Naive thymus-derived CD8-positive, alpha-beta T cell (primary cell): ENCODE measurements at places on chromosomes 3 and 15. TPM values are rescaled to one million over a fixed set of nuclear protein-coding genes. Genes with fewer than 3 reads are reported as not detected.
A peak's percentile ranks its signal among the peaks of the same experiment; 100 is the strongest.

- H3K4me1 ChIP-seq, result peaks cover 35% of the 10 kb centered on the region
- peak overlapping the region; percentile 29 for H3K27ac ChIP-seq
- DNase-seq, result no peak
- peak overlapping the region; percentile 40 for H3K4me3 ChIP-seq
- no peaks in the 10 kb centered on the region for H3K27me3 ChIP-seq
Measured at GRCh38 chr15:31326875-31327668, 437 bp downstream of the KLF13 start.

DNA sequence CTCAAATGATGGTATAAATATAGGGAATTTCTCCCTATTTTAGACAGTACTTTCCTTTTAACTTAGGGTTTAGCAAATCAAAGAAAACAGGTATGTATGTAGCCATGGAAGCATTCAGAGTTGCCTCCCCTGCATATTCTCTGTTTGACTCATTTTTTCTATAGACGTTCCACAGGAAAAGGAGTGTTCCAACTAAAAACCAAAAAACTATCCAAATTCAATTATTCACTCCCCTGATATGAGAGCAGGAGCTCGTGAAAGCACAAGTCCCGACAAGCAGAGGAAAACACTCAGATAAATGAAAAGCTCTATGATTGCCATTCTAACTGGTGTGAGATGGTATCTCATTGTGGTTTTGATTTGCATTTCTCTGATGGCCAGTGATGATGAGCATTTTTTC lies 119.5 kb downstream of the FRMD5 start:
- H3K36me3 ChIP-seq, result no peaks in the 10 kb centered on the region
- H3K4me1 ChIP-seq, result no peaks in the 10 kb centered on the region
- no peak overlapping the region for H3K4me3 ChIP-seq
- H3K27ac ChIP-seq, result no peak overlapping the region
- no peak for DNase-seq

GRCh38 chr3:171503817-171504216 lies 43.6 kb upstream of the TNIK start:
- H3K27ac ChIP-seq, result no peak overlapping the region
- peaks cover 3% of the 10 kb centered on the region for H3K4me1 ChIP-seq
- no peaks in the 10 kb centered on the region for H3K36me3 ChIP-seq
- DNase-seq, result no peak
- H3K4me3 ChIP-seq, result no peak overlapping the region
- no peaks in the 10 kb centered on the region for H3K27me3 ChIP-seq

DNA sequence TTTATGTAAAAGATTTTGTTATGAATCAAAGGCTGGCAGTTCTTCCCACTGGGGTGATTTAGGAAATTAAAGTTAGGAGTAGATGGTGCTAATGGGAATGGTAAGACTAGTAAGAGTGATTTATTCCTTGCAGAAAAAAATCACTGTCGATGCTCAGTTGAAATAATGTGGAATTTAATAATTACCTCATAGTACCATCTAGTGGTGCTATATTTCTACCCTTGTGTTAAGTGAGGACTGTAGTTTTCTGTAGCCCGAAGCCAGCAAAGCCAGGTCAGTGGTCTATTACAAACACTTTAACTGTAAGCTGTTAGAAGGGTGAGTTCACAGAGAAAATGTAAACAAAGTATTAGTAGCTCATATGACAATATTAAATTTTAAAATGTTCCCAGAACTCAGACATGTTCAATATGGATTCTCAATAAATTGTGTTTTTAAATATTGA lies 39.5 kb upstream of the GOLGA8J start:
- H3K36me3 ChIP-seq, result no peaks in the 10 kb centered on the region
- H3K27ac ChIP-seq, result no peak overlapping the region
- no peak overlapping the region for H3K4me3 ChIP-seq
- H3K4me1 ChIP-seq, result no peaks in the 10 kb centered on the region
- H3K27me3 ChIP-seq, result peaks cover 28% of the 10 kb centered on the region

- no peaks in the 10 kb centered on the region for H3K27me3 ChIP-seq
- peaks cover 2% of the 10 kb centered on the region for H3K4me1 ChIP-seq
- no peak for DNase-seq
- no peak overlapping the region for H3K27ac ChIP-seq
- peaks cover 4% of the 10 kb centered on the region for H3K36me3 ChIP-seq
Measured at GRCh38 chr3:11514191-11514821, 129.4 kb downstream of the VGLL4 start.

- H3K36me3 ChIP-seq, result no peaks in the 10 kb centered on the region
- no peaks in the 10 kb centered on the region for H3K27me3 ChIP-seq
- H3K4me3 ChIP-seq, result peak overlapping the region; percentile 94
- H3K27ac ChIP-seq, result peak overlapping the region; percentile 95
- DNase-seq, result no peak
- H3K4me1 ChIP-seq, result peaks cover 29% of the 10 kb centered on the region
Measured at GRCh38 chr15:74460298-74460697, 662 bp downstream of the UBL7 start.

- DNase-seq, result no peak
- no peak overlapping the region for H3K27ac ChIP-seq
- no peaks in the 10 kb centered on the region for H3K36me3 ChIP-seq
- peaks cover 1% of the 10 kb centered on the region for H3K27me3 ChIP-seq
- no peaks in the 10 kb centered on the region for H3K4me1 ChIP-seq
- H3K4me3 ChIP-seq, result no peak overlapping the region
Measured at GRCh38 chr3:155673421-155673820, 71.5 kb downstream of the PLCH1 start.

- no peak overlapping the region for H3K27ac ChIP-seq
- DNase-seq, result no peak
- H3K36me3 ChIP-seq, result no peaks in the 10 kb centered on the region
- H3K4me3 ChIP-seq, result peak overlapping the region; percentile 66
Measured at GRCh38 chr15:91336687-91337086, 236.6 kb downstream of the SV2B start.

- no peaks in the 10 kb centered on the region for H3K36me3 ChIP-seq
- no peaks in the 10 kb centered on the region for H3K27me3 ChIP-seq
- peak; percentile 74 for DNase-seq
- H3K4me3 ChIP-seq, result peak overlapping the region; percentile 71
- H3K27ac ChIP-seq, result peak overlapping the region; percentile 95
Measured at GRCh38 chr3:52983336-52983807, 62.5 kb downstream of the SFMBT1 start.

DNA sequence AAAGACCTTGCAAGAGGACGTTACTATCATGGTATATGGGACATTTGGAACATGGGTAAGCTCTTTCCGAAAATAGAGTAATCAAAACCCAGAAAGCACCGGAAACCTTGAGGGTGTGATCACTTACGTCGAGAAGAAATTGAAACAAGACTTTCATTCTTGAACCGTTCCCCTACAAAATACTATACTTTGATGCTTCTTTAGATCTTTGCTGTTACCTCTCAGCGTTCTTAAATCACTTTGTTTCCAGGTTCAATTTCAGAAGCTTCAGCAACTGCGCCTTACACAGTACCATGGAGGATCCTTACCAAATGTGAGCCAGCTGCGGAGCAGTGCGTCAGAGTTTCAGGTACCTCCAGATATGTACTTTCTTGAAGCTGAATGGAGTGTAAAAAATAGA lies 10.1 kb downstream of the CRTC3 start:
- peak overlapping the region; percentile 98 for H3K27ac ChIP-seq
- peaks cover 74% of the 10 kb centered on the region for H3K4me1 ChIP-seq
- H3K27me3 ChIP-seq, result no peaks in the 10 kb centered on the region
- peak overlapping the region; percentile 85 for H3K4me3 ChIP-seq
- no peaks in the 10 kb centered on the region for H3K36me3 ChIP-seq

GRCh38 chr3:32499585-32499984 lies 3.1 kb downstream of the CMTM6 start:
- no peak for DNase-seq
- H3K27ac ChIP-seq, result peak overlapping the region; percentile 19
- H3K4me1 ChIP-seq, result peaks cover 15% of the 10 kb centered on the region
- no peak overlapping the region for H3K4me3 ChIP-seq
- H3K36me3 ChIP-seq, result peaks cover 16% of the 10 kb centered on the region
- no peaks in the 10 kb centered on the region for H3K27me3 ChIP-seq

GRCh38 chr15:90058308-90058707 lies 44.0 kb downstream of the IDH2 start:
- peaks cover 65% of the 10 kb centered on the region for H3K4me1 ChIP-seq
- no peak overlapping the region for H3K4me3 ChIP-seq
- no peak for DNase-seq

DNA sequence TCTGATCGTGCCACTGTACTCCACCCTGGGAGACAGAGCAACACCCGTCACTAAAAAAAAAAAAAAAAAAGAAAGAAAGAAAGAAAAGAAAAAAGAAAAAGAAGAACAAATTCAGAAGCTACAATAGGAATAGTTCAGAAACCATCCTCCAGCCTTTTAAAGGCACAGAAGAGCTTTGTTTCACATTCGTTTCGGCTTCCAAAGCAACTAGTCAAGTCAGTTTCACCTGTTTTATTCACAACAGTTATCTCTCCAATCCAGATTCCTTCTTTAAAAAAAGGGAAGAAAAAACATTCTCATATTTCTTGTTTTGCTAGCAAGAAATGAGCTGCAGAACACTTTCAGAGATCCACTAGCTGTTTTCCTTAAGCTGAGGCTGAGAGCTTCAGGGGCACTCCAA lies 767.7 kb upstream of the CFAP20DC start:
- H3K4me3 ChIP-seq, result no peak overlapping the region
- peak overlapping the region; percentile 17 for H3K27ac ChIP-seq
- peaks cover 2% of the 10 kb centered on the region for H3K4me1 ChIP-seq

GRCh38 chr15:63668601-63669000 lies 71.4 kb downstream of the FBXL22 start:
- peaks cover 15% of the 10 kb centered on the region for H3K4me1 ChIP-seq
- H3K27me3 ChIP-seq, result no peaks in the 10 kb centered on the region
- peak overlapping the region; percentile 34 for H3K4me3 ChIP-seq
- peak overlapping the region; percentile 94 for H3K27ac ChIP-seq
- DNase-seq, result no peak
- peaks cover 54% of the 10 kb centered on the region for H3K36me3 ChIP-seq

DNA sequence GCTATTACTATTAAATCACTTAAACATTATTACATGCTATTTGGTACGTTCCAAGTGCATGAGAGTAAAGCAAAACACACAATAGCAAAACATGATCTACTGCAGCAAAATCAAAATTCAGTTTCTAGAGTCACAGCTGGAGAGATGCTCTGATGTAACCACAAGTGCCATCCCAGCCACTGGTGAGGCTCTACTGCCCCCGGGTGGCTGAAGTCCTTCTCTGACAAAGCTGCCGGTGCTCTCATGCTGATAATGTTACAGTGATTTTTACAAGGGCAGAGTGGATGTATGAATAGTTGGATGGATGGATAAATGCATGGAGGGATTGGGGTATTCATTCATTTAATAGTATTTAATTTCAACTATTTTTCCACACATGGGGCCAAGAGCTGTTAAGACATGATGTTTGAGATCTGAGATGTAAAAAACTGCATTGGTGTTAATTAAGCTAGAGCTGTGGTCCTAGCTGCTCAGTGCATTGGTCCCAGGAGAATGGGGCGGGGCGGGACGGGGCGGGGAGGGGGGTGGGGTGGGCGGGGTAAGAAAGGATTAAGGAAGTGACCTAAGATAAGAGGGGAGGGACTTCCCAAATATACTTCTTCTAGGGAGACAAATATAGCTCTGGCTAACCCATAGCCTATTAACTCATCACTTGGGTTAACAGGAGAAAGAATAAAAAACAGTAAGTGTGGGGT lies 5.3 kb upstream of the SPESP1 start:
- no peaks in the 10 kb centered on the region for H3K36me3 ChIP-seq
- H3K27ac ChIP-seq, result no peak overlapping the region
- DNase-seq, result peak; percentile 53
- peaks cover 9% of the 10 kb centered on the region for H3K27me3 ChIP-seq
- peaks cover under 1% of the 10 kb centered on the region for H3K4me1 ChIP-seq

- H3K27ac ChIP-seq, result no peak overlapping the region
- H3K4me3 ChIP-seq, result no peak overlapping the region
- no peaks in the 10 kb centered on the region for H3K27me3 ChIP-seq
- DNase-seq, result no peak
Measured at GRCh38 chr3:49454458-49454857, 15.6 kb upstream of the DAG1 start.

GRCh38 chr3:121295979-121296378 lies 249.8 kb downstream of the POLQ start:
- no peaks in the 10 kb centered on the region for H3K36me3 ChIP-seq
- no peaks in the 10 kb centered on the region for H3K4me1 ChIP-seq
- no peak overlapping the region for H3K4me3 ChIP-seq
- no peaks in the 10 kb centered on the region for H3K27me3 ChIP-seq
- H3K27ac ChIP-seq, result no peak overlapping the region

- peaks cover 29% of the 10 kb centered on the region for H3K36me3 ChIP-seq
- peaks cover 52% of the 10 kb centered on the region for H3K4me1 ChIP-seq
- peaks cover 70% of the 10 kb centered on the region for H3K27me3 ChIP-seq
- DNase-seq, result no peak
Measured at GRCh38 chr15:37099319-37100108, 835 bp downstream of the MEIS2 start.

DNA sequence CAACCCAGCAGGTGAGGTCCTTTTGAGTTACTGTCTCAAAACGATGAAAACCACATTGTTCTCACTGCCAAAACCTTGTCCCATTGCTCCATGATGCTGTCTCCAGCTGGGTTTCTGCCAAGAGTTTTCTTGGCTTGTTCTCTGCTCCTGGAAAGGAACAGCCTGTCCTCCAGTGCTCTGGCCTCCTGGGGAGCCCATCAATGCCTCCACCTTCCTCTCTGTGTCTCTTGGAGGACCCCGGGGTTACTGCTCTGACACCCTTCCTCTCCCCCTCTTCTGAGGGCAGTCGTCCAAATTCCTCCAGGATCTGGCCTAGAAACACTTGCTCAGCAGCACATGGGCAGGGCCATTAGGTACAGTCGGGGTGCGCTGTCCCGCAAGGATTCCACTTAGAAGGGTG lies 63.9 kb upstream of the RGMA start:
- H3K4me1 ChIP-seq, result peaks cover 14% of the 10 kb centered on the region
- H3K36me3 ChIP-seq, result peaks cover 4% of the 10 kb centered on the region
- no peak overlapping the region for H3K27ac ChIP-seq

DNA sequence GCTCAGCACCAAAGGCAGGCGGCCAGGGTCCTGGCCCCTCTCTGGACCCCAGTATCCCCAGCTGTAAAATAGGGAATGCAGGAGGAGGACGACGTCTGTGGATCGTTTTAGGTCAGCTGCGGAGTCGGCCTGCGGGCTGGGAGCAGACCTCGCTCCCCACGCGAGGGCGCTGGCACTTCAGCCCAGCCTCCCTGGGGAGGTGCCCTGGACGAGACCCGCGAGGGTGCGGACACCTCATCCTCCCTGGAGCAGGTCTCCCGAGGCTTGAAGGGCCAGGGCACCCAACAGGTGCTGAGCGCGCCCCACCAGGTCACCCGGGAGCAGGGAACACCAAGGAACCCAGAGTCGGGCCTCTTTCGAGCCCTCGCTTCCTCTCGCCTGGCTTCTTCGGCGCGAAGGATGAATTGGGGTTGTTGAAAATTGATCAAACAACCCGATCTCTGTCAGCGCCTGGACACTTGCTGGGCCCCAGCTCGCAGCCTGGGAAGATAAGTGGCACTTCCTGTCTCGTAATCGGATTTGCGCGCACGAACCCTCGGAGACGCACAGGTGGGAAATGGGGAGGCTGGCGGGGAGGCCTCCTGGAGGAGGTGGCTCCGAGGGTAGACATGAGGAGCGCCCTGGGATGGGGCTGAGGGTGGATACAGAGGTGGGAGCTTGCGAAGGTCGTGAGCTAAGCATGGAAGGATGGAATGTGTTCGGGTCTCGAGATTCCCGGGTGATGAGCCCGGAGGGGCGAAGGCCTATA lies 588 bp upstream of the VIPR1 start:
- no peaks in the 10 kb centered on the region for H3K36me3 ChIP-seq
- H3K27ac ChIP-seq, result peak overlapping the region; percentile 91
- peak overlapping the region; percentile 84 for H3K4me3 ChIP-seq

Gene FSIP1
- 0.55 TPM for total RNA-seq

Gene UROC1
- total RNA-seq, result 0.10 TPM

Gene DCBLD2
- total RNA-seq, result 7.0 TPM

Gene TF
- 0.63 TPM for total RNA-seq

Gene CA12
- not detected for total RNA-seq

Gene LOXL1
- total RNA-seq, result 1.9 TPM

Gene HRG
- total RNA-seq, result not detected
